ENCODE measurements at places on chromosomes 16 and 17. TPM values are rescaled to one million over a fixed set of nuclear protein-coding genes. Genes with fewer than 3 reads are reported as not detected.

Gene CAVIN1
- 224 TPM for total RNA-seq

Gene CCL3
- not detected for total RNA-seq

Gene HAP1
- 0.13 TPM for total RNA-seq

Gene SCIMP
- not detected for total RNA-seq

Gene MYCBPAP
- total RNA-seq, result 0.98 TPM

Gene AGRP
- not detected for total RNA-seq

All from mesangial cell (primary cell).